ENCODE measurements at places on chromosomes 13 and 19.
A peak's percentile ranks its signal among the peaks of the same experiment; 100 is the strongest.

DNA sequence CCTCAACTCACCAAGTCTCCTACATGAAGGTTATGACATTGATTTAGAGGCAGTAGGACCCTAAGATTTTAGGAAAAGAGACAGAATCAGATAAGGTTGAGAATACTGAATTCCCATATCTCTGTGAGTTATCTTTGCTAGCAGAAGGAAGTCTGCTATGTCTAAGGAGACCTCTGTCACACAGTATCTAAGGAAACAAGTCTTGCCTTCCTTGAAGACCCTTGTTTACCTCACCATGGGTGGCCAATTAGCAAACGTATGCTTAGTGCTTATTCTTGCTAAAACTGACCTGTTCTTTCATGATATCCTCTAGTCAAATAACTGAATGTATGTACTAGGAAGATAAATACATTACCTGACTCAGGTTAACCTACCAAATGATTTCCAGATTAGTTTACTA, 855.4 kb upstream of the SLITRK1 start:
- DNase-seq, result no peak
- no peaks in the 10 kb centered on the region for H3K36me3 ChIP-seq
- no peak overlapping the region for H3K27ac ChIP-seq
- H3K4me3 ChIP-seq, result no peak overlapping the region
- no peaks in the 10 kb centered on the region for H3K27me3 ChIP-seq

DNA sequence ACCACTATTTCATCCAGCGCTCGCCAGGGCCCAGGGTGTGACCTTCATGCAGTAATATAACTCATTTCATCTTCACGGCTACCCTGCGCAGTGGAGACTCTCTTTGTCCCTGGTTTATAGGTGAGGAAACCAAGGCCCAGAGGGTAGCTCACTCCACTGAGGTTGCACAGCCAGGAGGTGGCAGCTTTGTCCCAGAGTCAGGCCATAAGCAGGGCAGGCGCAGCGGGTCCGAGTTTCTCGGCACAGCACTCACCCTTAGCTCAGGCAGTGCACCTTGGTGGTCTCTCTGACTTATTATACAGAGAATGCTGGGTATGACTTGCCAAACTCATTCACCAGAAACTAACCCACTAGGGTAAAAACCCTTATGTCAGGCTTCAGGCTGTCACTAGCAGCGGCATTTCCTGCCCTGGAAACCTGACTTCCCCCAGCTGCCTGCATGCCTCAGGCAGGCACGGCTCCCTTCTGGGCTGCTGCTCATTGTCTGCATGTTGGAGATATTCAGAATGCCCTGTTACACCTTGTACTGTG, 24.5 kb downstream of the PPP5C start:
- H3K4me1 ChIP-seq, result peaks cover 31% of the 10 kb centered on the region
- no peaks in the 10 kb centered on the region for H3K27me3 ChIP-seq
- H3K36me3 ChIP-seq, result peaks cover 4% of the 10 kb centered on the region

DNA sequence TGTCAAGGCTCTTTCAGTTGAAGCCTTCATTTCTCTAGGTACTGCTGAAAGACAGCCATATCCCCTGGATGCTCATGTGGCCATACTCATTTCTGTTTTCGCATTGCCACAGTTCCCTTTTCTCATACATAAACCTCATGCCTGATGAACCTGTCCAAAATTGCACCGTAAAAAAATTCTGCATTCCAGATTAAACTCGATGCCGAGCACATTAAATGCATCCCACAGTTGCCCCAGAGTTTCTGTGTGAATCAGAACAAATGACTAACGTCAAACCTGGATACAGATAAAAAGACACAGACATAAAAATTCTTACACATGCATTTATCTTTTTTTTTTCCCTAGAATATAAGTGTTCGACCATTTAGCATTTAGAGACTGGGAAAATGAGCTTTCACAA, 288.2 kb downstream of the COG6 start:
- H3K4me3 ChIP-seq, result no peak overlapping the region
- no peaks in the 10 kb centered on the region for H3K27me3 ChIP-seq
- DNase-seq, result no peak
- H3K27ac ChIP-seq, result no peak overlapping the region
- no peaks in the 10 kb centered on the region for H3K36me3 ChIP-seq
- no peaks in the 10 kb centered on the region for H3K4me1 ChIP-seq

GRCh38 chr13:72221276-72221962, 354.4 kb upstream of the DACH1 start:
- DNase-seq, result peak; percentile 59
- H3K27ac ChIP-seq, result no peak overlapping the region
- H3K4me3 ChIP-seq, result no peak overlapping the region
- H3K4me1 ChIP-seq, result no peaks in the 10 kb centered on the region
- no peaks in the 10 kb centered on the region for H3K36me3 ChIP-seq

- DNase-seq, result peak; percentile 91
- no peak overlapping the region for H3K27ac ChIP-seq
- no peaks in the 10 kb centered on the region for H3K4me1 ChIP-seq
- H3K27me3 ChIP-seq, result no peaks in the 10 kb centered on the region
These were observed 27.6 kb downstream of the ZNF607 start for GRCh38 chr19:37691881-37692504.

DNA sequence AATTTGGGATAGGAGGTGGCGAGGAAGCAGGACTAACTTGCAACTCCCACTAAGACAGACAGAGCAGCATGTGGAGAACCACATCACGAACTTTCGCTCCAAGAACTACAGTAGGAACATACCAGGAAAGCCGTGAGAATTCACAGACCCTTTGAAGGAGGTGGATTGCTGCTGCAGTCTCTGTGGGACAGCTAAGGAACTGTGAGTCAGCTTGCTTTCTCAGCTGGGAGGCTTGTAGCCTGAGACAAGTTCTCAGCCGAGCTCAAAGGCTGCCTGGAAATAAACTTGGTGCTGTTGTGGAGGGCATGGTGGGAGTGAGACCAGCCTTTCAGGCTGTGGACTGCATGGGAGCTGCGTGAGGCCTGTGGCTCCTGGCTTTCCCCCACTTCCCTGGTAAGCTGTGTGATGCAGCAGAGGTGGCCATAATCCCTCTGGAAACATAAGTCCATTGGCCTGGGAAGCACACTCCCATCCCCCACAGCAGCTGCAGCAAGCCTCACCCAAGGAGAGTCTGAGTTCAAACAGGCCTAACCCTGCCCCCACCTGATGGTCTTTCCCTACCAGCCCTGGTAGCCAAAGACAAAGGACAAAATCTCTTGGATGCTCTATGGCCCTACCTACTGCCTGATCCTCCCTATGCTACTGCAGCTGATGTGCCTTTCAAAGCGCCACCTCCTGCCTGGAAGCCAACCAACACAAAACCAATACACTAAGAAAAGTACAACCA, 441.1 kb upstream of the HTR2A start:
- no peak overlapping the region for H3K27ac ChIP-seq
- H3K4me1 ChIP-seq, result peaks cover 4% of the 10 kb centered on the region
- no peak overlapping the region for H3K4me3 ChIP-seq
- no peaks in the 10 kb centered on the region for H3K27me3 ChIP-seq
- H3K36me3 ChIP-seq, result no peaks in the 10 kb centered on the region
- peak; percentile 20 for DNase-seq

GRCh38 chr19:55683449-55684261, 8.6 kb downstream of the EPN1 start:
- H3K27ac ChIP-seq, result no peak overlapping the region
- H3K36me3 ChIP-seq, result no peaks in the 10 kb centered on the region
- DNase-seq, result no peak
- no peaks in the 10 kb centered on the region for H3K4me1 ChIP-seq
- H3K27me3 ChIP-seq, result no peaks in the 10 kb centered on the region

DNA sequence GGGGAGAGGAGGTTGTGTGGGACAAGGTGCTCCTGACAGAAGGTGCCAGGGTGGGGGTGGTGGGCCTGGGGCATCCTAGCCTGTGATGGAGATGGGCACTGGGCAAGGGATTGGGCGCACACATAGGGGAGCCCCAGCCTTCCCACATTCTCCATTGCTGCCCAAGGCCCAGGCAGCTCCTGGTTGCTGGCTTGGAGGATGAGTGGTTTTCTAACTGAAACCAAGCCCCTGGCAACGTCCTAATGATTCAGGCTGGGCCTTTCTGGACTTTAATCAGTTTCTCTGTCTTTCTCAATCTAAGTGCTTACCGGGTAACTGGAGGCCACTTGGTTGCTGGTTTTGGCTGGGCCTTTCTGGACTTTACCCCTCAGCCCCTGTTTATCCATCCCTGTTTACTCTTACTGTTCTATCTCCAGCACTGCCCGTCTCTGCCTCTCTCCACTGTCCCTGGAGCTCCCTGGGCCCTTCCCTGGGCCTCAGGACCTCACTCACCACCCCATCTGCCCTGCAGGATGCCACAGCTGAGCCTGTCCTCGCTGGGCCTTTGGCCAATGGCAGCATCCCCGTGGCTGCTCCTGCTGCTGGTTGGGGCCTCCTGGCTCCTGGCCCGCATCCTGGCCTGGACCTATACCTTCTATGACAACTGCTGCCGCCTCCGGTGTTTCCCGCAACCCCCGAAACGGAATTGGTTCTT, 354 bp downstream of the CYP4F3 start:
- no peak for DNase-seq
- no peak overlapping the region for H3K4me3 ChIP-seq
- no peaks in the 10 kb centered on the region for H3K27me3 ChIP-seq

Data from neural progenitor cell (in vitro differentiated cells).